ENCODE measurements at places on chromosomes 13 and 19.

DNA sequence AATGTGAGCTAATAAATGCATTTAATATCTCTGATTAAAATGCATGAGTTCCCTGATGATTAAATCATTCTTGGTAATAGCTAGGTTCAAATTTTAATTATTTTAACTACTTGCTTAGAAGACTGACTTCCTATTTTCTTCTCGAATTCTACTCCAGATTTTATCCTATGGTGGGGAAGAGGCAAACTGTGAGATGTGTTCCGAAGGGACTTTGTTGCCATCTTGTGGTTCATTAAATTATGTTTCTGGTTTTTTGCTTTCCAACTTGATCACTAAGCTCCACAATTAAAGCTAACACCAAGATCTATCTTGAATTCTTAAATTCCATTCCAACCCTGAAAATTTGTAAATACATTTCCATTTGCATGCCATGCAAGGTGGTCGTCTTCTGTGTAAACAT, 538.4 kb upstream of the PCDH20 start:
- no peak for DNase-seq

DNA sequence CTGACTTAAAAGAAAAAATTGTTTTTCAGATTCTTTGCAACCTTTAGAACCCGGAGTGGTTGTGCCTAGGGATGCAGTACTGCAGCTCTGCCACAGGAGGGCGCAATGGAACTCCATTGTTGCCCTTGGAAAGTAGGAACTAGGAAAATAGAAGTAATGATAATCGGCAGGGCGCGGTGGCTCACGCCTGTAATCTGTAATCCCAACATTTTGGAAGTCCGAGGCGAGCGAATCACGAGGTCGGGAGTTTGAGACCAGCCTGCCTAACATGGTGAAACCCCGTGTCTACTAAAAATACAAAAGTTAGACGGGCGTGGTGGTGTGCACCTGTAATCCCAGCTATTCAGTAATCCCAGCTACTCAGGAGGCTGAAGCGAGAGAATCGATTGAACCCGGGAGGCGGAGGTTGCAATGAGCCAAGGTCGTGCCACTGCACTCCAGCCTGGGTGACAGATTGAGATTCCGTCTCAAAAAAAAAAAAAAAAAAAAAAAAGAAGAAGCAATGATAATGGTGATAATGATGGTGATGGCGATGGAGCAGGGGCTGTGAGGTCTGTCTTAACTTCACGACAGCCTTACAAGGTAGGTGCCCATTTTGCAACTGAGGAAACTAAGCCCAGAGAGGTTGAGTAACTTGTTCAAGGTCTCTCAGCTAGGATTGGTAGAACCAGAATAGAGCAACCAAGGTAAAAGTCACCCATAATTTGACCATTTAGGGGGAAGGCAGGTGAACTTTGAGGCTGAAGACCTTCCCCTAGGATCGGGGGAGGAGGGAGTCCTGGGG, 5.5 kb upstream of the ADAMTS10 start:
- DNase-seq, result peak; percentile 57

DNA sequence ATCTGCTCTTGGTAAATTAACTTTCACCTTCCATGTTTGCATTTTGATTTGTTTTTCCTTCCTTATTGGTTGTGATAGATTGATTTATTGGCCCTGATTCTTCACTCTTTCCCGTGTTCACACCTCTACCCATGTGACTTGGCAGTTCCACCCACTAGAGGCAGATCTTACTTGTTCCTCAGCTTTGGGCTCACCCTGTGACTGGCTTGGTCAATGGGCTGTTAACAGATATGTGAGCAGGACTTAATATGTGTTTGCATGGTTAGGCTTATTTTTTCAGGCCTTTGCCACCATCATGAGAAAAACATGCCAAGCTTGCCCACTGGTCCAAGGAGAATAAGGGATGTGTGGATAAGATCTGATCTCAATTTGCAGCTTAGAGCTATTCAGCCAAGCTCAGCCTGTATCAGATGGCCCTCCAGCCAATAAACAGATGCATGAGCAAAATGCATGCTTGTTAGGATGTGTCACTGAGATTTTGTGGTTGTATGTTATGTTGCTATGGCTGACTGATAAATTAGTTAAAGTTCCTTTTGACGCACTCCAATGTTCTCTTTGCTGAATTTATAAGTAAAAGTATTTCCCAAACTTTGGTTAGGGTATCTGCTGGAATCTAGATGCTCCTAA, 48.0 kb downstream of the RGCC start:
- no peak for DNase-seq

DNA sequence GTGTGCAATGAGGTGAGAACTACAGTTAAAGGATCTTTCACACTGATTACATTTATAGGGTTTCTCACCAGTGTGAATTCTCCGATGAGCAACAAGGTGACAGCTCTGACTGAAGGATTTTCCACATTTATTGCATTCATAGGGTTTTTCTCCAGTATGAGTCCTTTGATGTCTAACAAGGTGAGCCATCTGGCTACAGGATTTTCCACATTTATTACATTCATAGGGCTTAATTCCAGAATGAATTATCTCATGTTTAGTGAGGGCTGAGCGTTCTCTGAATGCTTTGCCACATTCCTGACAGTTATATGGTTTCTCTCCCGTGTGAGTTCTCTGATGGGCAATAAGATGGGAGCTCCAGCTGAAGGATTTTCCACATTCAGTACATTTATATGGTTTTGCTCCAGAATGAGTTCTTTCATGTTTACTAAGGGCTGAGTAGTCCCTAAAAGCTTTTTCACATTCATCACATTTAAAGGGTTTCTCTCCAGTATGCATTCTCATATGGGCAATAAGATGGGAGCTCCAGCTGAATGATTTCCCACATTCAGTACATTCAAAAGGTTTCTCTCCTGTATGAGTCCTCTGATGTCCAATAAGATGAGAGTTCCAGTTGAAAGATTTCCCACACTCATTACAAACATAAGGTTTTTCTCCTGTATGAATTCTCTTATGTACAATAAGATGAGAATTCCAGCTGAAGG, 4.4 kb upstream of the C19orf18 start:
- DNase-seq, result no peak

- no peak for DNase-seq
Measured at GRCh38 chr19:30371960-30372824, at the start of gene ZNF536. ZNF536 (plus strand) TSS chr19:30372384; CDS start chr19:30443563, 71,179 bp downstream.

- no peak for DNase-seq
Measured at GRCh38 chr13:105341758-105342157, 1193.7 kb downstream of the EFNB2 start.

DNA sequence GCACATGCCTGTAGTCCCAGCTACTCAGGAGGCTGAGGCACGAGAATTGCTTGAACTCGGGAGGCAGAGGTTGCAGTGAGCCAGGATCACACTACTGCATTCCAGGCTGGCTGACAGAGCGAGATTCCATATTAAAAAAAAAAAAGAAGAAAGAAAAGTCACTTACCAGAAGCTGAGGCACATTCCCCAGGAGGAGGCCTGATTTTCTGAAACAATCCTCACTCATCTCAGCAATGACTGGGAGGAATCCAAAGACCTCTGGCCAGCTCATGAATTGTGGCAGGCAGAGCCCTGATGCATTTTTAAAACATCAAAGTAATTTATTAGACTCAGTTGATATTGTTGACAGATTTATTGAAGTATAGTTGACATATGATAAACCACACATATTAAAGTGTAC, 206.3 kb downstream of the FOXO1 start:
- no peak for DNase-seq

Data from activated naive CD8-positive, alpha-beta T cell treated with anti-CD3 and anti-CD28 coated beads for 36 hours (primary cell).